ENCODE measurements at places on chromosomes 1 and 21.

GRCh38 chr21:15098181-15098580 lies 33.4 kb upstream of the NRIP1 start:
- DNase-seq, result no peak

DNA sequence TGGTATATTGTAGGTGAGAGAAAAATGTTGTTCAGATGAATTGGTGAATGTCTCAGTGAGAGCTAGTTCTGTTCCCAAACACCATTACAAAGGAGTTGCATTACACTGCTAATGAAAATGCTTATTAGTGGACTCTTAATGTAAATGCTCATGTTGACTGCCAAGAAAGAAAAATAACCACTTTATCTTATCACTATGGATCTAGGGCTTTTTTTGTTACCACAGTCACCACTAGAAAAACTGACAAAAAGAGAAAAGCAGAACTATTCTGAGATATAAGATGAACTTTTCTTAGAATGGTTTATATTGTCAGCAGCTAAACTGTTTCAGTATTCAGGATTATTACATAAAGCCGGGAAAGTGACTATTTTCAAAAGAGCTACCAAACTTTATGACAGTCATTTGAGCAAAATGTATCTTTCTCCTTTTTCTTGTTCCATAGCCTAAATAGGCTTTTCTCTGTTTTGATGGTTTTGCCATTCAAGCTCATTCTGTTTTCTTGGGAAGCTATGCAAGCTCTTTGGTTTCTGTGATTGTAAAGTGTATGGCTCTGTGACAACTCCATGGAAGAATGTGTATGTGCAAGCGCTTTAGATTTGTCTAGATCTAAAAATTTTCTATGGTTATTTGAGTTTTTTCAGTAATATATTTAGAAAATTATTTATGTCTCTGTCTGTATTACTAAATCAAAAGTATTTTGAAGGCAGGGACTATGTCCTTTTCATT lies 64.2 kb upstream of the DPH5 start:
- no peak for DNase-seq

DNA sequence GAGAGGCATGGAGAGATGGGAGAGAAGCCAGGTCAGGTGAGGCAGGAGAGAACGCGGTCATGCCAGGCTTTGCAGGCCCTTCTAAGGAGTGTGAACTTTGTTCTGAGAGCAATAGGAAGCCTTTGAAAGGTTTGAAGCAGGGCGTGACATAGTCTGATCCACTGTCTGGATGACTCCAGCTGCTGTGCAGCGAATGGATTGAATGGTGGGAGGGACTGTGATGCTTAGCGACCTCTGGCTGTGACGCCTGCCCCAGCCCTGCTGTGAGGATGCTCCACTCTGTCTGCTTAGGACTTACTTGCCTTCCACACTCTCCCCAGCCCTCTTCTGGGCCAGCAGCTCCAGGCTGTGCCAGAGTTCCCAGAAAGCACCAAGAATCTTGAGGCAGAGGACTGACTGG lies 41.8 kb upstream of the POU3F1 start:
- no peak for DNase-seq

DNA sequence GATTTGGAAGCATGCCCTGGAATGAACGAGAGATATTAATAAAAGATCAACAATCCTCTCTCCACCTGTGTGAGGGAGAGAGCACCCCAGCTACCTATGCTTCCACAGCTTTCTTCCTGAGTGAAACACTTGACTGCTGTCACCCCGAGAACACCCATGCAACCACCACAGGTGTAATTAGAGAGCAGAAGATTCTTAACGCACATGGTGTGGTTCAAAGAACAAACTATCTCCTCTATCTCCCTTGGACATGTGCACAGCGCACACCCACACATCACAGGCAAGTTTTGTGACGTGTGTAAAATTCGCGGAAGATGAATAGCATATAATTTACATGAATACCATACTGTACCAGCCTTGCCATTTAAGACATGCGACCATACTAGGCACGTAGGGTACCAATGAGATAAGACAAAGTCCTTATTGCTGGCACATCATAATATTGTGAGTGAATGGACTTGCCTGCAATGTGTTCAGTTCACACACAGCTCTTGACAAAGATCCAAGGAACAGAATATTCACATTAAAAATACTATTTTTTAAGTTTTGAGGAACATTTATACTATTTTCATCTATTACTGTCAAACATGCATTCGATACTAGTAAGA lies 11.6 kb downstream of the ERRFI1 start:
- no peak for DNase-seq

GRCh38 chr1:3530086-3530925 lies 75.8 kb downstream of the ARHGEF16 start:
- no peak for DNase-seq

DNA sequence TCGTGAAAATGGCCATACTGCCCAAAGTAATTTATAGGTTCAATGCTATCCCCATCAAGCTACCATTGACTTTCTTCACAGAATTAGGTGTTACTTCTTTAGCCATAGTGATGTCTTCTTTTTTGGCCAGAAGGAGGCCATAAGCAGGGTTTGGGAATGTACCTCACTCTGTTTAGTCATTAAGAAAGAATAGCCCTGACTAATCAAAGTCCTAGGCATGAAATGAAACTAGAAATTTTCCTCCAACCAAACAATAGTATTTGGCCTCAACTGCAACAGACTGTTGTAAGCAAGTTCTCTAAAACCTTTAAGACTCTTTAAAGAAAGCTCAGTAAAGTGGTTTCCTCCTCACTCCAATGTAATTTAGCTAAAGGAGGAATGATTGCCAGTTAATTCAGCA lies 163.9 kb downstream of the AKT3 start:
- no peak for DNase-seq

GRCh38 chr1:169115891-169116585 lies 9.5 kb downstream of the ATP1B1 start:
- DNase-seq, result no peak

DNA sequence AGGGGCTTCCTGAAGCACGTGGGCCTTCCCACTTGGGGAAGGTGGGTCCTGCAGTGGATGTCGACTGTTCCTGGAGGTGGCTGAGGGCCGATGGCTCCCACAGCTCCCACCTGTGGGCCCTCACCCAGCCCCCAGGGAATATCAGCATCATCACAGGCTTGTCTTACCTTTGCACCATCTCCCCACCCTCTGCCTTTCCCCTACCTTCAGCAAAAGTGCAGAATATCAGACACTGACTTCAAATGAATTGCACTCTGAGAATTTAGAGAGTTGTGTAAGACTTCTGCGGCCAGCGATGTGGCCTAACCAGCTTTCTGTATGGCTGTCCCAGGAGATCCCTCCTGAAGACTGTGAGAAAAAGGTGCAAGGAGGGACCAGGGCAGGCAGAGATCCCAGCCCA lies 105.4 kb downstream of the PRDM2 start:
- no peak for DNase-seq

DNA sequence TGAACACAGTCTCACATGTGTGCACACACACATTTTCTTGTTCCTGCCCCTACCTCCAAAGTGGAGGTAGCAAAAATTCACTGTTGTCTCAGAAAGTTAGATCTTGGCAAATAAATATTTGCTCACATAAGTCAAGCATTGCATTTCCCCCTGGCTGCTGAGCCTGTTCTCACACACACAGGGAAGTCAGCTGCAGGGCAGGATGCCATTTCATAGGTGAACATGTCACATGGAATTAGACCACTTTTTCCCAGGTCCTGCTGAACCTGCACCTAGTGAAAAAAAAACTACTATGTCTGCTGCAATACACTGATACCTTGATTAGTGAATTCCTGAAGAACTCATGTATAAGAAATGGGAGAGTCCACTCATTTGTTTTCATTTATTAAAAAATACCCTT lies 5.3 kb upstream of the CD55 start:
- DNase-seq, result no peak

GRCh38 chr21:14686466-14687267 lies 140.6 kb upstream of the SAMSN1 start:
- no peak for DNase-seq

- no peak for DNase-seq
These were observed 10.2 kb downstream of the SESN2 start for GRCh38 chr1:28269529-28269928.

- DNase-seq, result no peak
These were observed 8.6 kb downstream of the YBEY start for GRCh38 chr21:46294647-46295176.

- no peak for DNase-seq
These were observed 9.1 kb upstream of the LCE2D start for GRCh38 chr1:152654110-152654509.

- DNase-seq, result no peak
These were observed 22.1 kb downstream of the ARHGEF10L start for GRCh38 chr1:17561561-17561985.

DNA sequence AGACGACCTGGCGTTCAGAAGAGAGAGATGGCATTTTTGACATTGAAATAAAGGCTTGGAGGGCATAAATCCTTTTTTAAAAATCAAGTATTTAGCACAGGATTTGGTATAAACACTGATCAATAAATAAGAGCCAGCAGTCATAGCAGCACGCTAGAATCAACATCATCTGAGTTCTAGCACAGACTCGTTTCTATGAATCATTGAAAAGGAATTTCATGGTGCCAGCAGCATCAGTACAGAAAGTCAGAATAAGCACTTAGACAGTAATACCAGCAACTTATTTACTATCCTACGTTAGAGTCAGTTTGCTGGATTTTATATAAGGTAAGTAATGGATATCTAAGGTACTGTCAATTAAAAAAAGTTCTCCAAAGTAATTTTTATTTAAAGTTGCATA lies 119.3 kb downstream of the HLCS start:
- DNase-seq, result no peak

DNA sequence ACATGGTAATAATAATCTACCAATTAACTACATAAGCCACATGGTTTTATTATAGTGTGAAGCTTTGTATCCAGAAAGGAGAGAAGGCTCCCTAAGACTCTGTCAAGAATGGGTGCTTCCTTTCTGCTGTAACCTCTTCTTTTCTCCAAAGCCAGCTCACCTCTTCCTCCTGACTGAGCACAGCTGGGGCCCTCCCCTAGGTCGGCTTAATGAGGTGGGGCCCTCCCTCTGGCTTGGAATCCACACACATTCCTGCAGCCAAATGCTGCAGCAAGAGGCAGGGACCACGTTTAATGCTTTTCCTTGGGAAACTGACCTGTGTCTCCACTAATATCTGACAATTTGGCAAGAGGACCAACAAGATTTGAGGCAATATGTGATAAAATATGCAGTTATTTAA lies 94.8 kb downstream of the DSCAM start:
- DNase-seq, result no peak
